ENCODE measurements at places on chromosomes 7 and 10.

GRCh38 chr7:138092486-138093028 is 16.3 kb downstream of the AKR1D1 start:
- no peak for DNase-seq

DNA sequence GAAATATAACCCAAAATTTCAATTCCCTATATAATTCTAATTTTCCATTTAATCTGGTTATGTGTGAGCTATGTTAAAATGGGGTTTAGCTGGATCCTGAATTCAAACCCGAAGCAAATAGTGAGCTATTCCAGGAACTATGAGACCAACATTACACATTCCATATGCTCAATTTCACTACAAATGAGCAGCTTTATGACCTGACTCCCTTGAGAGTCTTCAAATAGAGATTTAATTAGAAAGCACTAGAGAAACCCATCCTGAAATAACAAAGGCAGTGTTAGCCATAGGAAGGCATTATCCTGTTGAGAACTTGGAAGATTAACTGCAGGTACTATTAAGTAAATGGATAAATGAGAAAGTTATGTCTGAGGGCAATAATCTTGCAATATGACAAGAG is 890.0 kb downstream of the GRM8 start:
- no peak for DNase-seq

DNA sequence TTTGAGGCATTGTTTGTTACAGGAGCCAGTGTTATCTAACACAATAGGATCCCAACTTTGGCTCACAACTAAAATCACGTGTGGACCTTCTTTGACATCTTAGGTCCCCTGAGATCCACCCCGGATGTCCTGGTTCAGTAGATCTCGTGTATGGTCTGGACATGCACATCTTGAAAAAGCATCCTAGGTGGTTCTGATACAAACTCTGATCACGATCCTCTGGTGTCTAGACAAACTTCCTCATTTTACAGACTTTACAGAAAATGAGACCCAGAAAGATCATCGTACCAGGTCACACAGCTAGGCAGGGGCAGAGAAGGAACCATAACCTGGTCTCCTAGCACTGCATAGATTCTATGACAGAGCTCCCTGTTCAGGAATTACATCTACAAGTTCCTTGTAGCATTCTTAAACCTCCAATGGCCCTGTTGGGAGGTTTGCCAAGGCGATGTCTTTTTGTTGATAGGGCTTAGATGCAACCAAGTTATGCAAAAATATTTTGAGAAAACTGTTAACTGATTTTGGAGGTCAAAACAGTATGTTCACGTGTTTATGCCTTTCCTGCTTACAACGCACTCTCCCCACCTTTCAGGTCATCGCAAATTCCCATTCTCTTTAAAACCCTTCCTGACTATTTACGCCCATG is 30.8 kb upstream of the CHST15 start:
- DNase-seq, result no peak

- no peak for DNase-seq
Measured at GRCh38 chr7:22468609-22469008, 31.4 kb downstream of the STEAP1B start.

GRCh38 chr7:70344726-70345125 is 746.5 kb downstream of the AUTS2 start:
- DNase-seq, result no peak

All from T-helper 2 cell (primary cell).